CD14-positive monocyte (primary cell): ENCODE measurements at places on chromosomes 7 and 10. TPM values are rescaled to one million over a fixed set of nuclear protein-coding genes. Genes with fewer than 3 reads are reported as not detected.
A peak's percentile ranks its signal among the peaks of the same experiment; 100 is the strongest.

The TMEM196 gene
- not detected for polyA plus RNA-seq

The CLCN1 gene
- 0.04 and 0.14 TPM in 2 replicates for polyA plus RNA-seq

DNA sequence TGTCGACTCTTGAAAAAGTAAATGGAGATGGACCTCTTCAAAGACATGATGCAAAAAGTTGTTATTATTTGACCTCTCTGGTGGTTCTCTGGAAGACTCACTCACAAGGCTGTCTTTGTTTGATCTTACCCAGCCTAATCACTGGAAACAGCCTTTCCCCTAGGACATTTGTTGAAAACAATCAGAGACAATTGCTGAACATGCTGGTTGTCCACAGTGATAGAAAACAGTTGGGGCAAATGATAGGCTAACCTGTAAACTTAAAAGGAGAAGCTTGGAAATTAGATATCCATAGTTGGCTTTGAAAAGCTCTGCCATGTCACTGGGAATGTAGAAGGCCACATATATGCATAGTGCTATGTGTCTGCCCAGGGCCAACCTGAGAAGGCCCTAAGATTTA lies 22.9 kb upstream of the TES start:
- H3K4me3 ChIP-seq, result no peak overlapping the region
- no peaks in the 10 kb centered on the region for H3K4me1 ChIP-seq
- DNase-seq, result no peak
- no peaks in the 10 kb centered on the region for H3K36me3 ChIP-seq
- H3K27me3 ChIP-seq, result no peaks in the 10 kb centered on the region

GRCh38 chr10:71397296-71398212 lies 834 bp downstream of the CDH23 start:
- DNase-seq, result peak; percentile 50
- H3K36me3 ChIP-seq, result no peaks in the 10 kb centered on the region
- H3K27me3 ChIP-seq, result peaks cover 51% of the 10 kb centered on the region
- H3K4me3 ChIP-seq, result peak overlapping the region; percentile 71
- H3K4me1 ChIP-seq, result peaks cover 22% of the 10 kb centered on the region
- no peak overlapping the region for H3K27ac ChIP-seq

DNA sequence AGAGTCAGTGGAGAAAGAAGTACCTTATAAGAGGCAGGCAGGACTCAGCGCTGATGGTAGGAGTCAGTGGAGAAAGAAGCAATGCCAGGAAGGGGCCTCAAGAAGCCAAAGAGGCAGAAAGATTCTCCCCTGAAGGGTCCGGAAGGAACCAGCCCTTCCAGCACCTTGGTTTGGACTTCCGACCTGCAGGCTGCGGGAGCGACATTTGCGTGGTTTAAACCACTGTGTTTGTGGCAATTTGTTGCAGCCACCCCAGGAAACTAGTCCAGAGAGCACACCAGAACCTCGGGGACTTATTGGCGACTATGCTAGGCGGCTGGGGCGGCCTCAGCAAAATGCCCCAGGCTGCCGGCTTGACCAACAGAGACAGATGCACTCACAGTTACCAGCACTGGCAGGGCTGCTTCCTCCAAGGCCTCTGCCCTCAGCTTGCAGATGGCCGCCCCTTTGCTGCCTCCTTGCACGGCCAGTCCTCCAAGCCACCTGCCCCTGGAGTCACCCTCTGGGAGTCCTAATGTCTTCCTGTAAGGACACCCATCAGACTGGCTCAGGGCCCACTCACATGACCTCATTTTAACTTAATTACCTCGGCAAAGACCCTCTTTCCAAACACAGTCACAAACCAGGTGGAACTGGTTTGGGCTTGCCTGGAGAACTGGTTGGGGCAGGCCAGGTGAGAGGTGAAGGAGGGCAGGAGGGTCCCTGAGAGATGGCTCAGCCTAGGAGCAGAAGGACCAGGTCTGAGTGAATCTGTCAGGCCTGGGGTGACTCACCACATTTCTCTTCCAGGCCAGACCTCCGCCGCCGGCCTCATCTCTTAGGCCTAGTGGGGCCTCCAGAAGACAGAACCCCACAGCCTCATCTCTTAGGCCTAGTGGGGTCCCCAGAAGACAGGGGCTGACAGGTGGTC lies 26.1 kb downstream of the CALML3 start:
- H3K36me3 ChIP-seq, result no peaks in the 10 kb centered on the region
- H3K27ac ChIP-seq, result no peak overlapping the region
- H3K27me3 ChIP-seq, result no peaks in the 10 kb centered on the region

DNA sequence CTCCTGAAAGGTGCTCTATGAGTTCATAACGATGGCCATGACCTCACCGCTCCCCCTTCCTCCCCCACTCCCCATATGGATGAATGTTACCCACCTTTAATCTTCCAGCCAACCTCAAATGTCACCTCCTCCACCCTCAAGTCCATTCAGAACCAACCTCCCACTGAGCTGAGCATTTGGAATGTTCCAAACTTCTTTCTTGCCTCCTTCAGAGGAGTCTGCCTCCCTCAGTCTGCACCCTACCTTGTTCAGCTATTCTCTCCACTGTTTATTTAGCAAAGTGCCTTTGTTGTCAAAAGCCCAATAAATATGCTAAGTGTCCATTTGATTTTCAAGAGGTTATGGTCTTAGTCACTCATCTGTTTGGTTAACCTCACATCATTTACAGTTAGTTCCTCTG lies 22.9 kb upstream of the MTPAP start:
- H3K27ac ChIP-seq, result no peak overlapping the region
- H3K27me3 ChIP-seq, result no peaks in the 10 kb centered on the region
- no peaks in the 10 kb centered on the region for H3K4me1 ChIP-seq
- no peaks in the 10 kb centered on the region for H3K36me3 ChIP-seq
- H3K4me3 ChIP-seq, result no peak overlapping the region

- H3K4me1 ChIP-seq, result no peaks in the 10 kb centered on the region
- no peaks in the 10 kb centered on the region for H3K36me3 ChIP-seq
- no peak for DNase-seq
- H3K27ac ChIP-seq, result no peak overlapping the region
- no peaks in the 10 kb centered on the region for H3K27me3 ChIP-seq
Observed at GRCh38 chr7:91656541-91657482, 223.7 kb downstream of the MTERF1 start.

GRCh38 chr10:79942261-79943185 lies 6.4 kb downstream of the SFTPD start:
- H3K27me3 ChIP-seq, result no peaks in the 10 kb centered on the region
- H3K27ac ChIP-seq, result no peak overlapping the region
